ENCODE measurements at places on chromosomes 5 and 9.
A peak's percentile ranks its signal among the peaks of the same experiment; 100 is the strongest.

DNA sequence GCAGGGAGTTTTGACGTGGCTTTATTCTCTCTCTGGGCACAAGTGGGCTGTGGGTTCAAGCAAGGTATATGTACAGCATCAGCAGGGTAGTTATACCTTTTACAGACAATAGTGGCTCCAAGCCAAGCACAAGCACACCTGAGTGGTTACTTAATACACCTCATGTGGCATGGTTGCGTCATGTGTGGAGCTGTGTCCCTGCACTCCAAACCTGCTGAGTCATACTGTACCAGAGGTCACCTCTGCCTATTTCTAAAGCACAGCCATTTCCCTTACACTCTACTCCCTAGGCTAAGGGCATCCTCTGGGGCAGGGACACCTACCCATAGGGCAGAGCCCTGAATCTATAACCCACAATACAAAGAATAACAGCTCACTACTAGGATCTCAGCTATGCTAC lies 147.3 kb downstream of the OSTF1 start:
- DNase-seq = no peak

- DNase-seq = no peak
These were observed 3.9 kb downstream of the RASGRF2 start for GRCh38 chr5:80963966-80964481.

DNA sequence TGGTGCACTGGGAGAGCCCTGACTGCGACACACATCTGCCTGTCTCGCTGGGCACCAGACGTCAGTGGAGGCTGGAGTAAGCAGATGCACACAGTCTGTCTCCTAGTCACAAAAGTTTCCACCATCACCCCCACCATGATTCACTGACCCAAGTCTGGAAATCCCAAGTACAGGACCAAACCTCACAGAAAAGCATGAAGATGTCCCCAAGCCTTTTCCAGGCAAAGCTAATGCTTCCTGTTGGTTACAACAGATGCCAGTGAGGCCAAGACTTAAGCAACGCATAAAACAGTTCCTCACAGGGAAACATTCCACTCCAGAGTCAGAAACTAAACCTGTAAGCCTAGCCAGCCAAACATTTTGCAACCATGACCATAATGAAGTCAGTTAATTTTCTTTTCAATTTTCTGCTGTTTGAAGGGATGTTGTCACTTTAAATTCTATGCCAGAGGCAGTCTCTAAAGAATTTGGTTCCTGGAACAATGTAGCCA lies 259.3 kb upstream of the SLC30A5 start:
- no peak for DNase-seq

- no peak for DNase-seq
These were observed 129.2 kb downstream of the MYO10 start for GRCh38 chr5:16806711-16807546.

DNA sequence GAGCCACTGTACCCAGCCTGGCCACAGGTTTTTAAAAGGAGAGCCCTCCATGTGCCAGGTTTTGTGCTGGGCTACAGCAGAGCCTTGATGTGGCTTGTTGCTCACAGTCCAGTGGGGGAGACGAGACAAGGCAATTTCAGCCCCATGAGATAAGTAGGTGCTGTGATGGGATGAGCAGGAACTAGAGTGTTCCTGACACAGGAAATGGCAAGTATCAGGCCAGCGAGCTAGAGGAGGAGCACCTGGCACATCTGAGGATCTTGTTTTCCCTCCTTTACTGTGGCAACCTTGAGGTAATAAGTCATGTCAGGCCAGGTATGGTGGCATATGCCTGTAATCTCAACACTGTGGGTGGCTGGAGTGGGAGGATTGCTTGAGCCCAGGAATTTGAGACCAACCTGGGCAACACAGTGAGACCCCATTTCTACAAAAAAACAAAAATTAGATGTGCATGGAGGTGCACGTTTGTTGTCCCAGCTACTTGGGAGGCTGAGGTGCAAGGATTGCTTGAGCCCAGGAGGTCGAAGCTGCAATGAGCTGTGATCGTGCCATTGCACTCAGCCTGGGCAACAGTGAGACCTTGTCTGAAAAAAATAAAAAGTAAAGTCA lies 3.8 kb upstream of the ZDHHC12 start:
- DNase-seq = no peak

DNA sequence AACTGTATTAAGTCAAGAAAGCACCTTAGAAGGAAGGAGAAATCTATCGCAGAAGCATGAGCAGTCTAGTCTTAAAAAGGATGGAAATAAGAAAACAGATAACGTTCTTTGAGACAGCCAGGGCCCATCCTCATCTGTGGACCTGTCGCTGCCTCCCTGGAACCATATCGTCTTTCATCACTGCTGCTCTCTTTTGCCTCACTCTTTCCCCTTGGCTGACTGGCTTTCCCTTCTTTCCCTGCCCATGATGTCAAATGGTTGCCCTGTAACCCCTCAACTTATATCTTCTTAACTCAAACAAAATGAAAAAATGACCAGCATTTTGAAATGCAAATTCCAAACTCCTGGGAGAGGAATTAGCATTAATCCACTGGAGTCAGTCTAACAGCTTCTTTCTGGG lies 299.8 kb downstream of the GABRB2 start:
- DNase-seq = no peak

- no peak for DNase-seq
These were observed 203.4 kb upstream of the SEMA6A start for GRCh38 chr5:116778032-116778431.

DNA sequence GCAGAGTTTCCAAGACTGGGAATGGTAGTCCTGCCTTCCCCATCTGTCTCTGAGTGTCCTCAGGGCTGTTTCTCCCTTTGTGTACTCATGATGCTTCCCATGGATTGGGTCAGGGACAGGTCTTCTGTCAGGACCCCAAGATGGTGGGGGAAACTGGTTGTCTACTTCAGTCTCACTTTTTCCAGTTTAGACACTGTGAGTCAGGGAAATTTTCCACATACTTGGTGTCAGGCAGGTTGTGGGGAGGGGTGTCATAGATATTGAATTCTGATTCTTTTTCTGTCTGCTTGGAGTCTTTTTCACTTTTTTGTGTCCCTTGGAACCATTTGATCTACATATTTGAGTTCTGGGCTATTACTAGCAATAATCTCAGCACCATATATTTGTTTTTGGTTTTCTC lies 10.3 kb downstream of the POLK start:
- DNase-seq = no peak

DNA sequence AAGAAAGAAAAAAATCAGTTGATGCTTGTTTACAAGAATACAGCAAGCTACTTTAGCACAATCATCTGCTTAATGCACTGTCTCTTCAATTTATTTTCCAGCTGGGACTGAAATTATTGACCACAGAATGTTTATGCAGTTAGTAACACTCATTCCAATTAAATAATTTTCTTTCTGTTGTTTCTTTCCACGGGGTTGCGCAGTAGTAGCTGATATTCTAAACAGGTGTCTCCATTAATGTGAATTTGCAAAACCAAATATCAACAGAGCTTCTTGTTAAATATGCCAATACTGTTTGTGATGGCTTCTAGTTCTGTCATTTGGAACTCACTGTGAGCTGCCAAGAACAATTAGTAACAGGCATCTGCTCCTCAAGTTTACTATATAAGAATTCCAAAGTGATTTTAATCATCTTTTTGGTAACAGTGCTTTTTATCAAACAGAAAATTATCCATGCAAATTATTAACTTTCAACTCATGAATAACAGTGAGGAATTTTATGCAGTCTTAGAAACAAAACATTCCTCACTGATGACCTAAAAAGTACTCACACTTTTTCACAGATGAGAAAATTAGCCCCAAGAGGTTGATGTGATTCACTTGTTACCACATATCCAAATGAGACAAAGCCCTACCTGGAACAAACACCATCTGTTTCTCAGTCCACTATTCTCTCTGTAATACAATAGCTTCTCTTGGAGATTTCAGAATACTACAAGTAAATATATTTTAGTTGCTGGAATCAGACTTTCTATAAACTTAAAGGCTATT lies 567.6 kb upstream of the RGMB start:
- DNase-seq = no peak

- DNase-seq = no peak
These were observed 273.1 kb upstream of the HAPLN1 start for GRCh38 chr5:83993803-83994202.

DNA sequence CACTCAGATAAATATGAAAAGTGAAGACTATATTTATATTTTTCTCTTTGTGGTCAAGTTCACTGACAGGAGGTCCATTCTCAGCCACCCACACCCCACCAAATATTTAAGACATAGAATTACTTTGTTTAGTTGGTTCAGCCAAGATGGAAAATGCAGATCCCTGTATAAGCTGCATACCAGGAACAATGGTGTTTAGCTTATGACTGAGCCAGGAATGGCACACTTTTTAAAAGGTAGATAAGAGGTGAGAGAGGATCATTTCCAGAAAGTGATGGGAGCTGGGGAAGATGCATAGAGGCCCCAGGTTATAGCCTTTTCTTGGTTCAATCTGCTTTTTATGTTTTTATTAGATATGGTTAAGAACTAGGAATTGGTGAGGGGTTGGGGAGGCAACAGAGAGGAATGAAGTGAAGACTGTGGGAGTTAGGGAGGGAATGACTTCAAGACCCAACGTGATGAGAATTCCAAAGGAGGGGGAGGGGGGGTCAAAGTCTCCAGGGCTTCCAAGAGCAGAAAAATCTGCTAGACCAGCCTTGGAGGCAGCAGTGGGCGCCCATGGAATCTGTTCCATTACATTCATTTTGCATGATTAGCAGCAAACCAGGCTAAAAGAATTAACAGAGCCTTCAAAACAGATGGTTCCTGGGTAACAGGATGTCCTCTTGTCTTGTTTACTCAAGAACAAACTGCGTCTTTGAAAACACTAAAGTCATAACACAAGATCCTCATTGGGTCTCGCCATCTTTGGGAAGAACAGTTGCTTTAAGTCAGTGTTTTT lies 95.2 kb downstream of the FGF1 start:
- DNase-seq = no peak

DNA sequence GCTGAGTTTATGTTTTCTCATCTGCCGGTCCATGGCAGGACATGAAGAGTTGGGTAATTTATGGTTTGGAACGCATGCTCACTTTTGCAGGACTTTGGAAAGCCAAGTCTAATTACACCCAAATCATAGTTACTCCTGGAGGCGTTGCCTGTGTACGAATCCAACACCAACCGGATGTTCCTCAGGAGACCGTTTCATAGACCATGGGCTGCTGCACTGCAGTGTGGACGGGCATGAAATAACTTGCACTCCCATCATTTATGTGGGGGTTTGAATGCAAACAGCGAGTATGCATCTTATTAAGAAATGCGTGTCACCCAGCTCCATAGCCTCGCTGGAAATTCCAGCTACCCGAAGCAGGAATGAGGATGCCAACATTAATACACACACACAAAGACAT lies 96.1 kb upstream of the IRX2 start:
- no peak for DNase-seq

GRCh38 chr9:14309403-14309802 lies 4.5 kb downstream of the NFIB start:
- no peak for DNase-seq

- no peak for DNase-seq
These were observed 56.9 kb downstream of the SYK start for GRCh38 chr9:90858457-90858901.

- DNase-seq = no peak
These were observed 39.7 kb downstream of the CNOT6 start for GRCh38 chr5:180533845-180534244.

DNA sequence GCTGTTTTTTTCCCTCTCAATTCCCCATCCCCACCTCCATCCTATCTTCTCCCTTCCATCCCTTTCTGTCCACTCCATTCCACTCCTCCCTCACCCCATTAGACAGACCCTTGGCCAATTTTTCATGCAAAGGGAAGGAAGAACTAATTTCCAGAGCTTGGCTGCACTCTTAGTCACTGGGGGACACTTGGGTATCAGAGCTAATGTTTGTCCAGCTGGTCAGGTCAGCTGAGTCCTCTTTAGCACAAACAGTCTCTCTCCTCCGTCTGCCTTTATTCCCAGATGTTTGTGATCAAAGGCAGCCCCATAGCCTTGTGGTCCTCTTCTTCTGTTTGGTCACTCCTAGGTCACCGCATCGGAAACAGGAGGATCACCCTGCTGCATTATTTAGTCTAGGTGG lies 148.5 kb downstream of the NMUR2 start:
- DNase-seq = no peak

GRCh38 chr5:55523293-55523692 lies 11.5 kb downstream of the PLPP1 start:
- no peak for DNase-seq

DNA sequence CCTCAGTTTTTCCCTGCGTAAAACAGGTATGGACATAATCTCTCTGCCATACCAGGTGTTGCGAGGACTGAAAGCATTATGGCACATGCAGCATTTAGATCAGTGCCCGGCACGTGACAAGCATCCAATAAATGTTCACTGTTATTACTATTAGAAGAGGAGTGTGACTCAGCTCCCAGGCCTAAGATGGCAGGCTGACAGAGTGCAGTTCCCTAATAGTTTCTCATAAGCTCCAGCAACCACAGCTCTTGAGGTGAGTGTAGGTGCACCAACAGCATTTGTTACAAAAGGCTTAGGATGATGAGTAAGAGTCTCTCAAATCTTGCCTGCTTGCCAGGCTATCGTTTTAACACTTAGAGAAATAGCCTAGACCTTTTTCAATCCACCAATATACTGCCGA lies 28.9 kb upstream of the GLIS3 start:
- no peak for DNase-seq

- DNase-seq = no peak
These were observed 148.8 kb upstream of the MTAP start for GRCh38 chr9:21653589-21653988.

- DNase-seq = no peak
These were observed 48.5 kb upstream of the PTGER4 start for GRCh38 chr5:40631236-40631635.

GRCh38 chr9:87581949-87582637 lies 84.4 kb downstream of the DAPK1 start:
- DNase-seq = no peak

- DNase-seq = no peak
These were observed 130.0 kb upstream of the LHFPL2 start for GRCh38 chr5:78778538-78778937.

DNA sequence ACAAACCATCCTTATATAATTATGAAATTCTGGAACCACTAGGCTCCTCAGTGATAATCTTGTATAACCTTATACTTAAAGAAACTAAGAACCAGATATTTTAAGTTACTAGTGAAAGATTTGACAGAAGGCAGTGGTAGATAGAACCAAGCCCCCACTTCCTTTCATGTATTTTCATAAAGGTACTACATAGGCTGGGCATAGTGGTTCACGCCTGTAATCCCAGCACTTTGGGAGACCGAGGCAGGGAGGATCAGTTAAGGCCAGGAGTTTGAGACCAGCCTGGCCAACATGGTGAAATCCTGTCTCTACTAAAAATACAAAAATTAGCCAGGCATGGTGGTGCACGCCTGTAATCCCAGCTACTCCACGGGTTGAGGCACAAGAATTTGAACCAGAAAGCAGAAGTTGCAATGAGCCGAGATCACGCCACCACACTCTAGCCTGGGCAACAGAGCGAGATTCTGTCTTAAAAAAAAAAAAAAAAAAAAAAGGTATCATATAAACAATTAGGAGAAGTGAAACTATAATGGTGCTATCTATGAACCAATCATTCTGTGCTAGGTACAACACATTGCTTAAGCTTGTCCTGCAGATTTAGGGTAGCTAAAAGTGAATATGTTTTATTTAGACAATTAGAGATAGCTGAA lies 27.9 kb upstream of the DTWD2 start:
- DNase-seq = no peak

GRCh38 chr9:79592726-79593493 lies 21.1 kb downstream of the TLE4 start:
- peak; percentile 18 for DNase-seq

GRCh38 chr9:108443741-108444140 lies 412.0 kb downstream of the ACTL7B start:
- no peak for DNase-seq

- DNase-seq = no peak
These were observed 84.4 kb upstream of the HSPA9 start for GRCh38 chr5:138659561-138659960.

All from CD4-positive, alpha-beta T cell treated with Interleukin-17A for 4 hours (primary cell).